ENCODE measurements at places on chromosomes 13 and 19. TPM values are rescaled to one million over a fixed set of nuclear protein-coding genes. Genes with fewer than 3 reads are reported as not detected.

The ZNF865 gene
- total RNA-seq, result 2.7 TPM

The ZNF549 gene
- total RNA-seq, result 1.6 TPM

The IFNL3 gene
- total RNA-seq, result not detected

The TUBA3C gene
- not detected for total RNA-seq

The CERS1 gene
- 0.53 TPM for total RNA-seq

The NKPD1 gene
- 0.05 TPM for total RNA-seq

The FUT3 gene
- total RNA-seq, result not detected

The KLK15 gene
- total RNA-seq, result not detected

The CEACAM4 gene
- not detected for total RNA-seq

The CEACAM6 gene
- not detected for total RNA-seq

The VSTM1 gene
- total RNA-seq, result not detected

The PNMA8C gene
- not detected for total RNA-seq

The ZNF560 gene
- not detected for total RNA-seq

The ADGRE3 gene
- total RNA-seq, result not detected

The RNF225 gene
- not detected for total RNA-seq

The BRME1 gene
- total RNA-seq, result 0.13 TPM

The PLIN5 gene
- total RNA-seq, result 0.07 TPM

The SLITRK6 gene
- total RNA-seq, result not detected

The SIGLECL1 gene
- not detected for total RNA-seq

The ZNF615 gene
- total RNA-seq, result 7.7 TPM

The MAST1 gene
- not detected for total RNA-seq

The IZUMO2 gene
- total RNA-seq, result not detected

The C19orf67 gene
- not detected for total RNA-seq

The SOX1 gene
- not detected for total RNA-seq

The C13orf46 gene
- 0.05 TPM for total RNA-seq

The GPR12 gene
- not detected for total RNA-seq

The KLHL26 gene
- total RNA-seq, result 3.4 TPM

The OR4F17 gene
- total RNA-seq, result not detected
